Fibroblast of the aortic adventitia (primary cell): ENCODE measurements at places on chromosomes 6 and 20. TPM values are rescaled to one million over a fixed set of nuclear protein-coding genes. Genes with fewer than 3 reads are reported as not detected.

GRCh38 chr20:47770935-47771334 lies 14.3 kb downstream of the SULF2 start:
- no peak for DNase-seq

SLPI gene
- 0.63 and 12.9 TPM in 2 replicates for total RNA-seq

- peak; percentile 78 for DNase-seq
These were observed 55.3 kb upstream of the BTN3A2 start for GRCh38 chr6:26309731-26310142.

DNA sequence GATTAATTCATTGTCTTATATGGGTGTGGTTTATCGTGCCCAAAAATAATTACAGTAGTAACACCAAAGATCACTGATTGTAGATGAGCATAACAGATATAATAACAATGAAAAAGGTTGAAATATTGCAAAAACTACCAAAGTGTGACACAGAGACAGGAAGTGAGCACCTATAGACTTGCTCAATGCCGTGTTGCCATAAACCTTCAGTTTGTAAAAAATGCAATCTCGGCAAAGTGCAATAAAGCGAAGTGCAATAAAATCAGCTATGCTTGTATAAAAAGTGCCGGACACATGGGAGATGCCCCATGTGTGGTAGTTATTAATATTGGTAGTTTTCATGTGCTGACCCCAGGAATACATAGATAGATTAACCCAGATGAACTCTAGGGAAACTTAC lies 192.6 kb downstream of the NRN1 start:
- no peak for DNase-seq

GRCh38 chr6:13733178-13733887 lies 21.7 kb upstream of the RANBP9 start:
- DNase-seq = peak; percentile 96

GRCh38 chr20:32348207-32348606 lies 9.9 kb upstream of the ASXL1 start:
- no peak for DNase-seq

GRCh38 chr20:63778034-63778752 lies 38.6 kb downstream of the SLC2A4RG start:
- no peak for DNase-seq

BIRC7 gene
- 0.09 and 0.25 TPM in 2 replicates for total RNA-seq

MROH8 gene
- total RNA-seq = 0.49 and 3.1 TPM in 2 replicates

TENT5A gene
- total RNA-seq = 40.0 and 56.5 TPM in 2 replicates

DNA sequence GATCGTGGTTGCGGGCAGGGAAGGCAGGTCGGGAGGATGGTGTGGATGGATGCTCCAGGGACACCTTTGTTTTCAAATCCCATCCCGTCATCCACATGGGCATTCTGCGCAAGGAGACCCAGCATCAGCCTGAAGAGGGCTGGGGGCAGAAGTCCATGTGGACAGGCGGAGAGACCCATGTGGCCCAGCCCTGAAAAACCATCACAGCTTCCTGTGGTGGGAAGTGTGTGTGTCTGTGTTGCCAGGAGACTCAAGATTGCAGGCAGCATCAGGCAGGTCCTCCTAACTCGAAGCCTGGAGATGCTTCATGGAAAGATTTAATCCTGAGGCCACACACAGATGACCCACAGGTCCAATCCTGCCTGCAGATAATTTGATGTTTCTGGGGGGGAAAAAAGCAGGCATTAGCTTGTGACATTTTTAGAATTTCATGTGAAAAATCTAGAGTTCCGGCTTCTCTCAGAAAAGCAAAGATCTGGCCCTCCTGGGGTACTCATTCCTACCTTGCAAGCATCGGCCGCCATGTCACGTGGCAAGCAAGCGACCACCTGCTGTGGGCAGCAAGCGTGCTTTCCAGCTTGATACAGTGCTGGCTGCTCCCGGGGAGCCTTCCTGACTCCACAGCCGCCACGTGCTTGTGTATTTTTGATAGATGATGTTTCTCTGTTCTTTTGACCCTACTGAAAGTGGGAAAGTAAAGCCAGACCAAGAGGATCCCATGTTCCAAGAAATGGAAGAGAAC lies 25.8 kb downstream of the BCAS4 start:
- DNase-seq = no peak

DNA sequence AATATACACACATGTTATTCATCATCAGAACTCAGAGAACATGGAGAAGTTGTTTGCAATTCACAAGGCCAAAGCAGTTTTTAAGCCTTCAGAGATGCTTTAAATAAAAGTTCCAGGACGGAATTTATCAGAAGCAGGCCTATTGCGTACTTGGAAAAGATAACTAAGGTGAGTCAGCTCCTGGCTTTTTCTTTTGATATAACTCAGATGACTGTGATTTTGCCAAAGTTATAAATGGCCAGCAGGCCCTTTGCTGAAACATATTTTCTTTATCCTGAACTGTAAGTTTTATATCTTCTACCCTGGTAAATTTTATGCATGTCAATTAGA lies 55.0 kb upstream of the PLCB1 start:
- peak; percentile 97 for DNase-seq

WFDC2 gene
- total RNA-seq = not detected in 2 replicates

BHLHE23 gene
- total RNA-seq = not detected in 2 replicates

- DNase-seq = peak; percentile 89
These were observed 509.9 kb upstream of the ID4 start for GRCh38 chr6:19327241-19327640.

DNA sequence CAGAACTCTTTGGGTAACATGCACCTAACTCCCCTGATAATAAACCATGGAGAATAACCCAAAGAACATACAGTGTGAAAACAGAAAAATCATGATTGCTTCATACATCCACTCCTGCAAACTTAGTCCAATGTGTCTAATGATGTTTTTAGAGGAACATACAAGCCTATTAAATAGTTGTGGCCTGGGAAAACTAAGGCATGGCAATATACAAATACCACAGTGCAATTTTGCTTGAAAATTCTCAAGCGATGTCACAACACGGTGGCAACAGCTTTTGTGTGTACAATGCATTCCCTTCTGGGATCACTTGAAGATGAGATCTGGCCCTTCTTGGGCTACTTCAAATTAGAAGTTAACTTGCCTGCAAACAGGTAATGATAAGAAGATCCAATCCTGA lies 16.7 kb downstream of the MAP3K5 start:
- no peak for DNase-seq

TASP1 gene
- total RNA-seq = 6.5 and 11.3 TPM in 2 replicates

NHLRC1 gene
- 2.1 and 3.0 TPM in 2 replicates for total RNA-seq

CALHM4 gene
- not detected in 2 replicates for total RNA-seq

GRCh38 chr20:4944518-4945313 lies 56.6 kb downstream of the SLC23A2 start:
- peak; percentile 64 for DNase-seq

- no peak for DNase-seq
These were observed 94.7 kb upstream of the AHI1 start for GRCh38 chr6:135592276-135592675.

FNDC11 gene
- total RNA-seq = 0.25 and 0.45 TPM in 2 replicates

GRCh38 chr20:50017576-50018248 lies 34.9 kb downstream of the SNAI1 start:
- peak; percentile 77 for DNase-seq

- DNase-seq = no peak
These were observed 9.4 kb upstream of the POPDC3 start for GRCh38 chr6:105189026-105189820.

SLC35D3 gene
- not detected in 2 replicates for total RNA-seq

- DNase-seq = no peak
These were observed 637 bp upstream of the SLC22A3 start for GRCh38 chr6:160347259-160348222.

DNA sequence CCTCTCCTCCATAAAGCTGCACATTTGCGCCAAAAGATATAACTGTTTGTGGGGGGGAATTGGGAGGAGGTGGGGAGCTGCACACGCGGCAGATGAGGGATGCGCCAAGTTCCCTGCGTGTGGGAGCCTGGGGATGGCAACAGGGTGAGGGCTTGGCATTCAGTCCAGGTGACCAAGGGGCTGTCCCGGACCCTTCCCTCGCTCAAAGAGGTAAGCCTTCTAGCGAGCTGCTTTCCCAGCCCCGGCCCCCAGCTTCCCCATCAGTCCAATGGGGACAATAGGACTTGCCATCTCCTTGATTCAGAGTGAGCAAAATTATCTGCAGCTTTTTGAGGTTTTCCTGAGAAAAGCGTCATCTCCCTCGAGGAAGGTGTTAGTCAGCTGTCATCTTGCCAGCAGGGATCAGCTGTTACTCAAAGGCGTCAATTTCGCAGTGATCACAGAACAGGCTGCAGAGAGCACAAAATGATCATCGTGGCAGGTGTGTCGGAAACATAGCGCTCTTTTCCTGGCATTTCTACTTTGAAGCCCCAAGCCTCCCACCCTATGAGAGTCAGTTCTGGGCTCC lies 21.3 kb downstream of the ZNF831 start:
- no peak for DNase-seq

ZNFX1 gene
- total RNA-seq = 41.5 and 54.5 TPM in 2 replicates

GRCh38 chr20:57661746-57662455 lies 41.7 kb upstream of the ZBP1 start:
- DNase-seq = no peak

DNA sequence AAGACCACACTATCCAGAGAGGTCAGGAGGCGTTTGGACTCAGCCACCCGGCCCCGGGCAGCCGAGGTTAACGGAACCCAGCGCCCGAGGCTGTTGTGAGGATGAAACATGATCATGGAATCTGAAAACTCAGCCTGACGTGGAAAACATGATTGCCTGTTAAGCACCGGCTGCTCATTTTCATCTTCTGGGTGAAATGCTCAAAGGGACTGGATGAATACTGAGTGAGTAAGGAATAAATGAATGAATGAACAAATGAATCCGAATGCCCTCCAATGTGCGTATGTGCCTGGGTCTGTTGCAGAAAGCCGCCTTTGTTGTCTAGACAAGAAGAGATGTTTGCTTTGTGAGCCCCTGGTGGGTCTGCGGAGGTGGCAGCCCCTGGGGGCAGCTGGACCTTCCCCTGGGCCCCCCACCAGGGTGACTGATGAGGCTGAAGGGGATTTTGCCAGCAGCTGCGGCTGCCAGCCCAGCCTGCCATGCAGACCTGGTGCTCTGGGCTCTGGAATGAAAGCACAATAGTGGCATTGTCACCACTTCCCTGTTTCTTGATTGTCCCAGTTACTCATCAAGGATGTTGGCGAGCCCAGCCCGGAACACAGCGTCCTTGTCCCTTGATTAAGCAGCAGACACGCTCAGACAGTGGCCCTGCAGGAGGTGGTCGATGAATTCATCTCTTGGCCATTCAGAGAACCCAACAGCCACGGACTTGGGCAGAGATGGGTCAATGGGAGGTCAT lies 211.1 kb downstream of the ANKRD60 start:
- no peak for DNase-seq

DNA sequence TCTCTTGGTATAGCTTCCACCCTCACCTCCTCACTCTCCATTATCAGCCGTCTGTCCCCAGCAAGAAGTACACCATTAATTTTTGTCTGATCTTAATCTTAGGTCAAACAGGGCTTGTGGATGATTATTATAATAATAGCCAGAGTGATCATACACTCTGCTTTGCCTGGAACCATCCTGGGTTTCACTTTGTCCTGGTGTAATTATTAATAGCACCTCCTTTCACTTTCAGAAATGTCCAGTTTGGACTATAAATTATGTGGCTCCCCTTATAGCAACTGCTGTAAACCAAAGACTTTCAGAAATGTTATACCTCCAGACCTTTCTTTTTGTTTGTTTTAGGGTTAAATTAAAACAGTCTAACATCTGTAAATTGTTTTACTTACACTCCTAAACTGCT lies 951 bp upstream of the TRIM31 start:
- no peak for DNase-seq

GRCh38 chr20:31851240-31851955 lies 6.0 kb upstream of the FOXS1 start:
- DNase-seq = no peak

DNA sequence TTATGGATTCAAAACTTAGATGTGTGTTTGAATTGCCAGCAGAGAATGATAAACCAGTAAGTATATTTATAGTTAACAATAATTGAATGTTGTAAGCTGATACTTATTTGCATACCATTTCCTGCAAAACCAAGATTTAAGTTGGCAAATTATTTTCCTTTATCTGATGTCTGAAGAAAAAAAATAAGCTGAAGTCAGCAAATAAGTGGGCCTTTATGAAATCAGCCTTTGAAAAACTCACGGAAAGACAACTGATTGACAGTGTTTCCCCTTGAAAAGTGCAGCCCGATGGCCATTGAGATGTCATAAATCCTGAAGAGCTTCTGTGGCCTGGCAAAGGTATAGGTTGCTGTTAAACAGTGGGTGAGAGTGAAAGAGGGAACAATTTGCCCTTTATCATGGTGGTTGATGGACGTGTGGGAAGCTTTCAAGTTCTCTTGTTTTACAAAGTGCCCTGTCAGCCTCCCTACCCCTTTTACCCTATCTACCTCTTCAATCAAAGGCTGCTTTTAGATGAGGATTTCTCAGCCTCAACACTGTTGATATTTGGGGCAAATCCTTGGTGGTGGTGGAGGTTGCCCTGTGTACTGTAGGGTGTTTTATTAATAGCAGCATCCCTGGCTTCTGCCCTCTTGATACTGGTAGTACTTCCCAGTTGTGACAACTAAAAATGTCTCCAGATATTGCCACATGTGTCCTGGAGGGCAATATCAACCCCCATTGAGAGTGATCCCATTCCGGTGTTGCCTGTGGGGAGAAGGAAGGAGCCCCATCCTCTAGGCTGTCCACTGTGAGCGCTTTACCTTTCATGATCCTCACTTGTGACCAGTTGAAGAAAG lies 50.2 kb downstream of the VAPB start:
- no peak for DNase-seq

- no peak for DNase-seq
These were observed 46.9 kb upstream of the TRIM26 start for GRCh38 chr6:30260036-30260504.
